Hindlimb muscle (tissue), 1 donor: ENCODE measurements at places on chromosomes 12 and 14. TPM values are rescaled to one million over a fixed set of nuclear protein-coding genes. Genes with fewer than 3 reads are reported as not detected.

- DNase-seq, result no peak
Measured at GRCh38 chr14:105028251-105028927, 7.5 kb upstream of the CDCA4 start.

GRCh38 chr14:62428429-62429203 is 616.6 kb downstream of the KCNH5 start:
- DNase-seq, result no peak

DNA sequence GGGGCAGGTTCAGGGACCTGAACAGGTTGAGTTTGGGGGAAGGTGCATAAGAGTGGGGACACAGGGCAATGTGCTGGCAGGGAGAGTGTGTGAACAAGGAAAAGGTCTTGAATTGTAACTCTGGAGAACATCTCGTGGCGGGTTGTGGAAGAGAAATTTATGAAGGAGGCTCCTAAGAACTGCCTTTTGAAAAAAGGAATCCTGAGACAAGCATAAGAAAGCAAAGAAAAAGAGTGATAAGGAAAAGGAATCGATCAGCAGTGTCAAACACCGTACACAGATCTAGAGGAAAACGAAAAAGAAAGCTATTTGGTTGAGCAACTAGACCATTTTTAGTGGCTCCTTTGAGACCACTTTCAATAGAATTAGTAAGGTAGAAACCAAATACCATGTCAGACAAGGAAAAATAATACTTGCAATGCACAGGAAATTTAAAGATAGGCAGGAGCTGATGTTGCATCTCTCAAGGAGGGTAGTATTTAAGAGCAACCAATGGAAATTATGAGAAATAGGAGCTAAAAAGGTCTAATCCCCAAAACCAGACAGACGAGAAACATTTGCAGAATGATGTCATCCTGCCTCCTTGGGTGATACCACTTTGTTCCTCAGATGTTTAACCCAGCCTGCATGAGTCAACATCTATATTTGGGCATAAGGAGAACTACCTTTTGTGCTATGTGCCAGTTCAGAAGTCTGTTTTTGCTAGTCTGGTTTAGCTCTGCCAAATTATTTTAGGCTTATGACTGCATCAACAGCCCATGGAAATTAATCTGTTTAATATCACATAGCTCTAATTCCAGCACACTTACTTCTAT is 64.5 kb upstream of the STK38L start:
- DNase-seq, result no peak

DNA sequence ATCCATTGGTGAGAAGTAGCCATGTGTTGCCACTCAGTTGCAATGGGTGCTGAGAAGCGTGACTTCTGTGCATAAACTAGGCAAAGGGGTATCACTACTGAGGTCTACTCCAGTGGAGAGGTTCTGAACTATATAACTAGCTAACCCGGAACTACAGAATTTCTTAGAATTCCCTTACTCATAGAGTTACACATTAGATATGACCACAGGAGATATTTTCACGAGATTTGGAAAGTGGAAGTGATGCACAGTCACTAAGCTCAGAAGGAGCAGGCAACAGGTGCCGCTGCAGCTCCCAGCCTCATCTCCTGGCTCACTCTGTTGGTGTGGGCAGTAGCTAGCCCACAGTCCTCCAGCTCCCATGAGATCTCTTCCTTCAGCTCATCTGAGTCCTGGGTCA is 136.6 kb downstream of the SSPN start:
- no peak for DNase-seq

DNA sequence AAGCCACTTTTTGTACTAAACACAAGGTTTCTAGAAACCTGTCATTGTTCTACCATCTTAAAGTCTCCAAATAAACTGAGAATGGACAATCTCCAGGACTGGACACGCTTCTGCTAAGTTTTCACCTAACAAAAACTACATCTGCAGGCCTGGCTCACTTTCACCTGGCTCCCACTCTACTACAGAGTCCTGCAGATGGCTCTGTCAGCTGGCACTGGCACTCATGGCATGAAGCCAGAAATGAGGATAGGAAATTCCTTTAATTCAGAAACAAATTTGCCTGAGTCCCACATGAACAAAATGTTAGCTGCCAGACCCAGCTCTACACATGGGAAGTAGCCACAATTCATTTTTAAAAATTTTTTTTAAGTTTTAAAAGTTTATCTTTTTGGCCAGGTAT is 42.1 kb downstream of the STXBP6 start:
- peak; percentile 48 for DNase-seq

GRCh38 chr12:112855375-112855774 is 51.4 kb upstream of the OAS1 start:
- DNase-seq, result no peak

ACOT4 gene
- 0.44 TPM for polyA plus RNA-seq

GRCh38 chr12:57176139-57176477 is 28.7 kb upstream of the LRP1-AS start:
- no peak for DNase-seq

- no peak for DNase-seq
Measured at GRCh38 chr14:54428527-54428926, 12.6 kb downstream of the CNIH1 start.

- DNase-seq, result no peak
Measured at GRCh38 chr12:94272280-94272679, 123.9 kb downstream of the PLXNC1 start.

AKAP3 gene
- 1.0 TPM for polyA plus RNA-seq

SEC23A gene
- 71.7 TPM for polyA plus RNA-seq

- no peak for DNase-seq
Measured at GRCh38 chr12:119841433-119842210, 35.5 kb downstream of the CIT start.

TMPRSS12 gene
- 0.18 TPM for polyA plus RNA-seq

DNA sequence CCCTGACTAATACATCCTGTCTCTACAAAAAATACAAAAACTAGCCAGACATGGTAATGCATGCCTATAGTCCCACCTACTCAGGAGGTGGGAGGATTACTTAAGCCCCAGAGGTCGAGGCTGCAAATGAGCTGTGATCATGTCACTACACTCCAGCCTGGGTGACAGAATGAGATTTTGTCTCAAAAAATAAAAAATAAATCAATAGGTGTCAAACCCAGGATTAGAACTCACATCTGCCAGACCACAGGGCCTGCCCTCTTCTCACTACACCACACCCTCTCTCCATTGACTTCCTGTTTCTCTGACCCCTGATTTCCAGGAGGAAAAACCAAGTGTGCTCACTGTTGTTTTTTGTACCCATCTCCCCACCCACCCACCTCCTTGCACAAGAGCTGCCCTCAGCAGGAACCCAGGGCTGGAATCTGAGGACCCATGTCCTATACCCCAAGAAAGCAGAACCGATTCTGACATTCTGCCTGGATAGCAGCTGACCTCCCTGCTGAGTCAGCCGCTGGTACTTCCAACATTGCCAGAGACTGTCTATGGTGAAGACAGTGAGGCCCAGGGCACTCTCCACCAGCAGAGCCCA is 6.2 kb downstream of the CMKLR1 start:
- peak; percentile 50 for DNase-seq
